Transverse colon (tissue), 4 donors: ENCODE measurements at places on chromosomes 5 and 9. TPM values are rescaled to one million over a fixed set of nuclear protein-coding genes. Genes with fewer than 3 reads are reported as not detected.

SLC2A6 gene
- total RNA-seq, result 0.96 TPM

FBXW11 gene
- 38.1 TPM for total RNA-seq

SOX30 gene
- total RNA-seq, result not detected

OBP2B gene
- total RNA-seq, result not detected

CARD6 gene
- 0.60 TPM for total RNA-seq
